ENCODE measurements at places on chromosomes 4 and X.

GRCh38 chrX:29496636-29497180 is 718.7 kb upstream of the MAGEB2 start:
- DNase-seq = no peak

DNA sequence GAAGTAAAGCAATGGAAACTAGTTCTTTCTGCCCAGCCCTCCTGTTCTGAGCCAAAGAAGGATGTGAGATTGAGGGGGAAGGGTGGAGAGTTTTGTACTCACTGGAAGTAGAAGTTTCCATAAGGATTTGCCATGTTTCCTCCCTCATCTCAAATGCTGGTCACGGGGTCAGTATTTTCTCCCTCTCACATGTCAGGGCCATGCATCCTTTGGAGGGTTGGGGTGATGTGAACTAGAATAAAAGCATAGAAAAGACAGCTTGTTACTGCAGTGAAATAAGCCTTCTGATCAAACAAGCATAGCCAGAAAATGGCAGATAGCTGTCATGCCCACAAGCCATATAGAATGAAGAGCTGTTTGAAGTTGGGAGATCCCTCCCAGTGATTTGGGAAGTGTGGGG is 79.7 kb downstream of the KIT start:
- DNase-seq = no peak

- DNase-seq = no peak
Observed at GRCh38 chrX:23908219-23909004, 606 bp downstream of the CXorf58 start.

GRCh38 chrX:72015383-72015782 is 104.7 kb downstream of the NHSL2 start:
- no peak for DNase-seq

DNA sequence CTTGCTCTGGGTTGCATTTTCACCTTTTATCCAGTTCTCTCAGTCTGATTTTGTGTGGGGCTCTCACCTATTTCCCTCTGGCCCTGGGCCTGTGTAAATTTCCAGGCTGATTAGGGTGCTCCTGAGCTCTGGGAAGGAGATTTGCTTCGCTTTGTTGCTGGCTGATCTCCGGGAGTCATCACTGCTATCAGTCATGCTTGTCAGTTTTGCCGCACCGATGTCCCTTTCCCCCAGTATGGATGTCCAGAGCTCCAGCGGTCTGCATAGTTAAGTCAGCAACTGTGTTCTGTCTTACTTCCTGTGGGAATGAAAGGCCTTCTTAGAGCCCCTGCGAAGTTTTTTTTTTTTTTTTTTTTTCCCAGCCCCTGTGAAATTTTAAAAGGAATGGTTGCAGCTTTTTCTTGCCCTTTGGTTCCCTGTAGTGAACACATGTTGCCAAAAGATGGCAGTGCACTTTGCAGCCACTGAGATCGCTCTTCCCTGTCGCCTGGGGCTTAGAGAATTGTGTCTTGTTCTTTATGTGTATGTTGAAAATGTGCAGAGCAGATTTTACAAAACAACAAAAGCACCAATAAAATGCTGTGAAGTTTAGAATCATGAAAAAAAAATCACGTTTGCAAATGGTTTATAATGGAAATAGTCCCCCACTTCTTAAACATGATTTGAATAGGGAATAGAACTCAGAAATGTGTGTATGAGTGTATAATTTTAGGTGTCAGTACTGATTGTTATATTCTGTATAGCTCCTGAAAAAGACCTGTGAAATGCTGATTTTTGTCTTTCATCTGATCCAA is 109.1 kb upstream of the SLC4A4 start:
- DNase-seq = no peak

- no peak for DNase-seq
Observed at GRCh38 chr4:118869808-118870342, 18.8 kb upstream of the SYNPO2 start.

DNA sequence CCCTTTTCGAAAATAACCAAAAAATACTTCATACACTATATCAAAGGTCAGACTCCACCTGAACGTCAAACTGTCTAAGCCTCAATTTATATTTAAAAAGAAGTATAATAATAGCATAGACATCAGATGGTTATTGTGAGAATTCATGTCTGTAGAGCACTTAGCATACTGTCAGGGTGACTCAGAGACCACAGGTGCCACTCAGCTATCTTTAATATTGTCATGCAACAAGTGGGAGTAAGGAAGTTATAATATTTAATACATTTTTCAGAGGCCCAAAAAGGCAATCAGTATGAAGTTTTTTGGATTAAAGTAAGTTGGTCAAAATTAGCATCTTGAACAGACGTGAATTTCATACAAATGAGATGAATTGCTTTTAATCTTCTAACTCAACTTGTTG is 93.3 kb downstream of the PHOX2B start:
- DNase-seq = no peak

GRCh38 chrX:47900833-47901232 is 64.1 kb downstream of the ZNF81 start:
- DNase-seq = no peak

DNA sequence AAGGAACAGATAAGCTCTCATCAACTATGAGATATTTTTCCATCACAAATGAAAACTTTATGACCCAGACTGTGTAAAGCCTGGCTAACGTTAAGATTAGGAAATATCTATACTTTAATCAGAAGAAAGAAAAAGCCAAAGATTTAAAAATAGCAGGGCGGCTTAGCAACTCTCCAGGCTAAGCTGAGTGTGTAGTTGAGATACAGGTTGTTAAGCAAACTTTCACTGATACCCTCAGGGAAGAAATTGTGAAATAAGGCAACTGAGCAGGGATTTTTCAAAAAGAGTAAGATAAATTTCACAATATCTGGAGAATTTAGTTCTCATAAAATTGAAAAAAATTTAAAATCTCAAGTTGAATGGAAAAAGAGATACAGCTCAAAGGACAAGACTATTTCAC is 382.0 kb downstream of the RAPGEF2 start:
- DNase-seq = no peak

DNA sequence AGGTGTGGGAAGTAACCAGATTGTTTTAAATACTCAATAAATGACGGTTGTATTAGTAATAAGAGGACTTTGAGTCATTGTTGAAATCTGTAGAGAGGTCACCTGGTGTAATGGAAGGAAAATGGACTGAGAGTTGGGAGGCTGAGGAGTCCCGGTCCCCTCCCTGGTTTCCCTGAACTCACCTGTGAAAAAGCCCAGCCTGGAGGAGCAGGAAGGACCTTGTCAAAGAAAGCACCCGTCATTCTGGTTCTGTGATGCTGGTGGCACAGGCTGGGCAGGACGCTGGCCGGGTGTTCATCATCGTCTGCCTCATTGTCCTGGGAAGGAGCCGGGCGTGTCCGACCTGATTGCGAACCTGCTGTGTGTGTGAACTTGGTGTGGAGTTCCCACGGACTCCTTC is 70.8 kb downstream of the SORCS2 start:
- DNase-seq = no peak

DNA sequence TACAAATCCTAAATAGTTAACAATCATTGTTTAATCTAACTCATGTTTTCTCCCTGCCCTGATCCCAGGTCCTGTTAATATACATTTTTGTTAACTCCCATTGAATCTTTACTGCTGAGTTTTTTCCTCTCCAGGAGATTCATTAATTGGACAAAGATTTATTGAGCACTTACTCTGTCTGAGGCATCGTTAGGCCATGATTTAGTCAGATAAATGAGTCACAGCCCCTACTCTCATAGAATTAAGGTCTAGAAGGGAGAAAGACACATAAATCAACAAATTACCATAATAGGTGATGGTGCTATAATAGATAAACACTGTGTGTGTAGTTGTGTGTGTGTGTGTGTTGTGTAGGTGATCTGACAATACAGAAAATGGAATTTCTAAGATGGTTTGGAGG is 112.5 kb downstream of the MAPK10 start:
- DNase-seq = no peak

DNA sequence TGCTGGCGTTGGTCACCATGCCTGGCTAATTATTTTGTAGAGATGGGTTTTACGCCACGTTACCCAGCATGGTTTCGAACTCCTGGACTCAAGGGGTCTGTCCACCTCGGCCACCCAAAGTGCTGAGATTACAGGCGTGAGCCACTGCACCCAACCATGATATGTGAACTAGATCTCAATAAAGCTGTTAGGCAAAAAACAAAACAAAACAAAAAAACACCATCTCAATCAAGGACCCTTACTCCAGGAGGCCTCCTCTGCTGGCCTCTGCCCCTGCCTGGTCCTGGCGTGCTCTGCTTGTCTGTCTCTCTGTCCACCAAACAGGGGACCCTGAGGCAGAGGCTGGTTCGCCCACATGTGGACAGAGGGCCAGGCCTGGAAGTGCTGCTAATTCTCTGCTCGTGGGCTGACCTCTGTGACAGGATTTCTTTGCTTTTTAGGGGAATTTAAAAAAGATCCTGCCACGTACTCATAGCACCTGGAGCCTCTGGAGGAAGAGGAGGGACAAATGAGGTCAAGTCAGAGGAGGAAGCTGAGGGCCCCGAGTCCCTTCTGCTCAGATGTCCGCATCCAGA is 32.7 kb upstream of the WFS1 start:
- no peak for DNase-seq

GRCh38 chr4:140935254-140935653 is 179.1 kb upstream of the TBC1D9 start:
- DNase-seq = no peak

GRCh38 chr4:38531141-38531727 is 132.8 kb upstream of the KLF3 start:
- DNase-seq = no peak

DNA sequence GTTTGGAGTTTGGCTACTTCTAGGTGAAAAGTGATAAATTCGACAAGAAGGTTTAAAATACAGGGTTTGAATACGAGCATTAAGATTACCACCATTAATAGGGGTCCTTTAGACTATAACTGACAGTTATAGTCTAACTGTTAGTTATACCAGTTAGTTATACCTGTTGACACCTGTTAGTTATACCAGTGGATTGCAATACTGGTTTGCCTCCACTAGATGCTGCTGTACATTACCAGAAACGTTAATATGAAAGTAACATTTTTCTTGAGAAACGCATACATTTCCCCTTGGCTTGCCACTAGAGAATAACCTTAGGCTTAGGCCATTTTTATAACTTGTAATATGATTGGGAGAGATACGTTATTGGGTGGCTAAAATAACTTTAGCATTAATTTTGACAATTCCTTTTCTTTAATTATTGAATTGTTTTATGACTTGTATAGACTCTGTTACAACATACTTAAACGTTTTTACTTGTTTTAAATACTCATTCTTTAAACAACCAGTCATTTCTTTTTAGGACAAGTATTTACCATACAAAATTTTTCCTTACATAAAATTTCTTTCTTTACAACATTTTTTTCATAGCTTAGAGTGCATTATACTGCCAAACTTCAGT is 911.2 kb downstream of the FSTL5 start:
- DNase-seq = no peak

- no peak for DNase-seq
Observed at GRCh38 chr4:122012735-122013134, 60.9 kb upstream of the TRPC3 start.

DNA sequence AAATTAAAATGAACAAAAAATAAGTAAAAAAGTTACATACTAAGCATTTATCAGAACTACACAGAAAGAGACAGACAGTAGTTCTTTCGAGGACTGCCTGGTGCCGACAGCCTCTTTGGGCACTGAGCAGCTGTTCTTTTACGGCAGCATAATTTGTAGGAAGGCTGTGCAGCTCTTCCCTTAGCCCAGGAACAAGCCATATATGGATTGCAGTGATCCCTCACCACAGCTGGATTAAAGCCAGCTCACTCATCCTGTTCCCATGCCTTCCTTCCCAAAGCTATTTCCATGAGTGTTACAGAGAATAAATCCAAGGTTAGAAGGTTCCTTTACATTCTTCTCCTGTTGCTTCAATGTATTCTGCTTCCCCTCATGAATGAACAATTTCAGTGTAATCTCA is 71.7 kb downstream of the DDX60L start:
- peak; percentile 66 for DNase-seq

GRCh38 chr4:182421753-182422152 is 178.6 kb downstream of the TENM3 start:
- no peak for DNase-seq

DNA sequence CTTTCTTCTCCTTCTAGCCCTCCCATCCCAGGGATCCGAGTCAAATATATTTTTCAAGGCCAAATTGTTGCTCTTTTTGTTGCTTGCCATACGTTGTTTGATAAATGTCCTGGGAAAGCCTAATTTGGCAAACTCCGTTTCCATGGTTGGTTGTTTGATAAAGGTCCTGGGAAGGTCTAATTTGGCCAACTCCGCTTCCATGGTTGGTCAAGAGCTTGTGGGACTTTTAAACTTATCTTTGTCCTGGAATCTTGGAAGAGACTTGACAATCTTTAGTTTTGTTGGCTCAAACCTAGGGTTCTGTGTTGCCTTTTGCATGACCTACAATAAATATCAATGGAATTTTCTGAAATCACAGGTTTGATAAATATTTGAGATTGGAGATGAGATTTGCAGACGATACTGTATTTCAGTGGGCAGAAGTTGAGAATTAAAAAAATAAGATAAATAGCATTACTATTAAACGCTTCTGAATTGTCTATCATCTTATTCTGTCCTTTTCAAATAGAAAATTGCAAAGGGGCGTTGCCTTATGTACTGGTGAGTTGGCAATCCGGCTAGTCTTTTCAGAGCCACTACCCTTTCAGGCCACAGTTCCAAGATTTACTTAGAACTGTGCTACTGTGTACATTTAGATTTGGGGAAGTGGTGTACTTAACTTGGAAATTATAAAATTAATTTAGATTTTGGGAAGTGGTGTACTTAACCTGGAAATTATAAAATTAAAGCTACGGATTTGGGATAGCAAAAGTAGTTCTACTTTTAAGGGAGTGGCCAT is 804 bp downstream of the OSTC start:
- DNase-seq = no peak

- DNase-seq = peak; percentile 12
Observed at GRCh38 chrX:12672367-12673106, 118.7 kb upstream of the PRPS2 start.

DNA sequence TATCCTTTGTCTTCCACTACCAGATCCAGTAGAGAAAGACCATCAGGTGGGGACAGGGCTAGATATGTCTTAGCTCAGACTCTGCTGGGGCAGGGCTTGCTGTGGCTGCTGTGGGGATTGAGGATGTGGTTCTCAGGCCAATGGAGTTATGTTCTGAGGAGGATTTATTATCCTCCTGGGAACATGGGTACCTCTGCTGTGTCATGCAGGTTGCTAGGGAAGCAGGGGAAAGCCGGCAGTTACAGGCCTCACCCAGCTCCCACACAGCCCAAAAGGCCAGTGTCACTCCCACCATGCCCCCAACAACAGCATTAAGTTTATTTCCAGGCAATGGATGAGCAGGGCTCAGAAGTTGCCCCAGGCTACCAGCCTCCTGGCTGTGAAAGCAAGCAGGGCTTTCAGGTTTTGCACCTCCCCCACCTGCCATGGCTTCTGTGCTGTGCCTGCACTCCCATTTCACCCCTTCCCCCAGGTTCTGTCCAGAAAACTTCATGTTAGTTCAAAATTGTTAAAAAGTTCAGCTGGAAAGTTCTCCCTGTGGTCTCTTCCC is 879.9 kb downstream of the ARAP2 start:
- no peak for DNase-seq

All from HS-27A (cell line).